ENCODE measurements at places on chromosomes 12 and 14.

DNA sequence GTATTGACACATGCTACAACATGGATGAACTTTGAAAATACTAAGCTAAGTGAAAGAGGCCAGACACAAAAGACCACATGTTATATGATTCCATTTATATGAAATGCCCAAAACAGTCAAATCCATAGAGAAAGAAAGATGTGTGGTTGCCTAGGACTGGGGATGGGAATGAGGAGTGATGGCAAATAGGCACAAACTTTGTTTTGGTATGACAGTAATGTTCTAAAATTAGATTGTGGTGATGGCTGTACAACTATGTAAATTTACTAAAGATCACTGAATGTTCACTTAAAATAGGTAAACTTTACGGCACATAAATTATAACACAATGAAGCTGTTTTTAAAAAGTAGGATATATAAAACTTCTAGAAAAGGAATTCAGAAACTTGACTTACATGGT is 41.7 kb downstream of the PPP1R13B start:
- DNase-seq = no peak

DNA sequence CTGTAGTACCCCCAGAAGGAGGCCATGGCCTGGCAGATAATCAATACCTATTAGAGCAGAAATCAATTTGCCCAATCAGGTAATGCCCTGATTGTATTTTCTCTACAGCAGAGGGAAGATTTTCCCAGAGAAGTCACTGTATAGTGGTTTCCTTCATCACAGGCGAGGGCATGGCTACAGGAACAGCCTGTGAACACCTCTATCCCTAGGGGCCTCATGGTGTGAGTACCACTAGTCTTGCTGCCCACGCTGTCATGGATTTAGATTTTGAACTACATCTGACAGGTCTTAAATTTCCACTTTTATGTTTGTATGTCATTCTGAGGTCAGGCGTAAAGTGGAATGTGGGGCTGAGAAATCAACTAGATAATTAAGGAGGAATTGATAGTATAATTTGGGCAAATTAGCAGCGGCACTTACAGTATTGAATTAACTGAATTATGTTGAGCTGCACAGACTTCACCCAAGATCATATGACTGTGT is 42.4 kb upstream of the STXBP6 start:
- no peak for DNase-seq

- no peak for DNase-seq
Measured at GRCh38 chr12:93938931-93939330, 209.4 kb upstream of the PLXNC1 start.

DNA sequence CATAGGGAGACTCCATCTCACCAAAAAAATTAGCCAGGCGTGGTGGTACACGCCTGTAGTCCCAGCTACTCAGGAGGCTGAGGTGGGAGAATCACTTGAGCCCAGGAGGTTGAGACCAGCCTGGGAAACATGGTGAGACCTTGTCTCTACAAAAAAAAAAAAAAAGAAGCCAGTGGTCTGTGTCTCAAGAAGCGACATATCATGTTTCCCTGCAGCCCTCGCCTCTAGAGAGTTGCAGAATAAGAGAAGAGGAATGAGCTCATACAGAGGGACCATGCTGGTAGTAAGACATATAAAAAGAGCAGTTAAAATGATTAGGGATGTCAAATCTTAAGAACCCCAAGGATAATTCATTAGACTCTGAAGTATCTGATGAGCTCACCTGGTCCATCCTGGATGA is 39.4 kb upstream of the BICDL1 start:
- DNase-seq = no peak

GRCh38 chr12:118033902-118034301 is 17.4 kb downstream of the RFC5 start:
- DNase-seq = no peak

DNA sequence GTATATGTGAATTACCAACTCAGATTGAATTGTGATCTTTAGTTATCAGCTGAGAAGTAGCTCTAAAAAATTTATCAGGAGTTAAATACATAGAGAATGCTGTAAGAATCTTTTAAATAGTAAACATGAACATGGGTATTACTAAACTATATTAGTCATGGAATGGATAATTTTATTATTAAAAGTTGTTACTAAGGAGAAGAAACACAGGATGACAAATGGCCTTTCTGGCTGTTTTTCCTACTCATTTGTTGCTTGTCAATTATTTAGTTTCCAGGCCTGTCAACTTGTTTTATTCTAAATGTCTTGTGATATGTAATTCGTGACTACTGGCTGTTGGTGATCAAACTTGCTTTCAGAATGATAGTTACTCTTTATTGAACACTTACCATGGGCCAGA is 58.7 kb downstream of the KTN1 start:
- no peak for DNase-seq

DNA sequence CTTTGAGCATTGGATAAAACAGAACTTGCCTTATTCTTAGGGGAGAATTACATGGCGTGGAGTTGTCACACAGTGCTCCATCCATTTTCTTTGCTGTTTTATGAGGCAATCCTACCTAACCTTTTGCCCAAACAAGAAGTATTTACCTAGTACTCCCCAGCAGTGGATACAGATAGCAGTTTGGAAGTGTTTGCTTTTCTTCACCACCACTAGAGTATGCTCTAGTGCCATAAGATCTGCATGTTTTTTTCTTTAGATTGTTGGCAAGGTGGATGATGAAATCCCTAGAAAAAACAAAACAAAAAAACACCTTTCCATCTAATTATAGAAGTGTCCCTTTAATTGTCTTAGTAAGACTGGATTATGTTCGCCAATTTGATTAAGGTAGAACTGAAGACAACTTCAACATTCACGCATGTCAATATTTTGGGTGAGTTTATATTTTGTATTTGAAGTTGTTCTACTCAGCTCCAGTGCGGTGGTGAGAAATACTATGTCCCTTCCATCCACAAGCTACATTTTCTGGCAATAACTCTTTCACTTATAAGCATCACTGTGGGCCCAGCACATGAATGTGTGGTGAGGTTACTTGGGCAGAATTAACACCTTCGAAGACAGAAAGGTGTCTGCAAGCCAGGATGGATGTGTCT is 23.6 kb upstream of the TMEM260 start:
- DNase-seq = no peak

DNA sequence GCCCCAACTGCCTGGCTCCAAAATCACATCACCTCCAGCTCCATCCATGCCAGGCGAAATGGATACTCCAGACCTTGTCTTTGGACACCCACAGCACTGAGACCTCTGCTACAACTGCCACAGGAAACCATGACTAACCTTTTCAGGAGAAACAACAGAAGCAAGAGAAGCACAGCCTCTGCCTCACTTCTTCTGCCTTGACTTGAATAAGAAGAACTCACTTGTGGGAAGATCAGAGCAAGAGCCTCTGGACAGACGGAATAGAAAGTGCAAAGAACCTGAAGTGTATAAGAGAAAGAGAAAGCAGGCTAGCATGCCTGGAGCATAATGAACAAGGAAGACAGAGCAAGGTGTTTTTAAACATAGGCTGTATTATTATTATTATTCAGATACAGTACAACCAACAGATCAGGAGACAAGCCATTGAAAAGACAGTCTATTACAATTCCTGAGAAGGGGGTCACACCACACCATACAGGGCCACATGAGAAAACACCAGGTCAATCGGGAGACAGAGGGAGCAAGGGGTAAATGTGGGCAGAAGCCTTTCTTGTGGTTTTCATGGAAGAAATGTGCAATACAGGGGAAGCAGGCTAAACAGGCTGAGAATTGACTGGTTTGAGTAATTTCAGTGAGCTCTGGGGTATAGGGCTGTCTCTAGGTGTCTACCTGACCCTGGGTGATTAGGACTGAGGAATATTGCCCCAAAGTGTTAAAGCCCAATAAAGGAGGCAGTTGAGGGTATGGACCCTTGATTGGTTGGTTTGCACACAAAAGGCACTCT is 7.4 kb upstream of the OR10P1 start:
- DNase-seq = no peak

GRCh38 chr12:56678852-56679251 is 9.2 kb downstream of the PTGES3 start:
- no peak for DNase-seq

DNA sequence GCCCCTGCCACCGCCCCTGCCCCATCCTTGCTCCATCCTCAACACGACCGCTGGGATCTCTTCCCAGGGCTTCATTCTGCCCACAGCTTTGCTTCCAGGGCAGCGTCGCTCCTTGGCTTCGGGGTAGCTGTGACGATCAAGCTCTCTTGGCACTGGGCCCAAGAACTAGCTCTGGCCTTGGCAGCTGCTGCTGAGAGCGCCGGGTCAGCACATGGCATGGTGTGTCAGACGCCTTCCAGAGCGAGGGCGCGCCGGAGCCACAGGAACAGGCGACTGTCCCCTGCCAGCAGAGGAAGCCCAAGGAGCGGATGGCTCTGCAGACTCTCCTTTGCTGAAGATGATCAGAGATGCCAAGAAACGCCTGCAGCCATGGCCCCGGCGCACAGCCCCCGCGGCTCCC is 15.9 kb downstream of the RAB35 start:
- no peak for DNase-seq

DNA sequence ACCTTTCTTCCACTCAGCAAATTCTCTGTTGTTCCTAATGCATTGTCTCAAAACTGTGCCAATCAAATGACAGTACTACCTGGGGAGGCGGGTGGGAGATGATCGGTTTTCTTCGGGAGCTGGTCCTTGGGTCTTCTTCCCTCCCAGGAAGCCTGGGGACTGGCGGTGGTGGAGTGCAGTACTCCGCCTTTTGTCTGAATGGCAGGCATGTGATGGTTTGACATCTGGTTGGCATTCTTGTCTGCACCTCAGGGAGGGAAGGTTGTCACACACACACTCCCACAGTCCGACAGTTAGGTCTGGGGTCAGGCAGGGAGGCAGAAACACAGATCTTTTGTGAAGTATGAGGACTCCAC is 114.8 kb downstream of the SNAPC1 start:
- no peak for DNase-seq

DNA sequence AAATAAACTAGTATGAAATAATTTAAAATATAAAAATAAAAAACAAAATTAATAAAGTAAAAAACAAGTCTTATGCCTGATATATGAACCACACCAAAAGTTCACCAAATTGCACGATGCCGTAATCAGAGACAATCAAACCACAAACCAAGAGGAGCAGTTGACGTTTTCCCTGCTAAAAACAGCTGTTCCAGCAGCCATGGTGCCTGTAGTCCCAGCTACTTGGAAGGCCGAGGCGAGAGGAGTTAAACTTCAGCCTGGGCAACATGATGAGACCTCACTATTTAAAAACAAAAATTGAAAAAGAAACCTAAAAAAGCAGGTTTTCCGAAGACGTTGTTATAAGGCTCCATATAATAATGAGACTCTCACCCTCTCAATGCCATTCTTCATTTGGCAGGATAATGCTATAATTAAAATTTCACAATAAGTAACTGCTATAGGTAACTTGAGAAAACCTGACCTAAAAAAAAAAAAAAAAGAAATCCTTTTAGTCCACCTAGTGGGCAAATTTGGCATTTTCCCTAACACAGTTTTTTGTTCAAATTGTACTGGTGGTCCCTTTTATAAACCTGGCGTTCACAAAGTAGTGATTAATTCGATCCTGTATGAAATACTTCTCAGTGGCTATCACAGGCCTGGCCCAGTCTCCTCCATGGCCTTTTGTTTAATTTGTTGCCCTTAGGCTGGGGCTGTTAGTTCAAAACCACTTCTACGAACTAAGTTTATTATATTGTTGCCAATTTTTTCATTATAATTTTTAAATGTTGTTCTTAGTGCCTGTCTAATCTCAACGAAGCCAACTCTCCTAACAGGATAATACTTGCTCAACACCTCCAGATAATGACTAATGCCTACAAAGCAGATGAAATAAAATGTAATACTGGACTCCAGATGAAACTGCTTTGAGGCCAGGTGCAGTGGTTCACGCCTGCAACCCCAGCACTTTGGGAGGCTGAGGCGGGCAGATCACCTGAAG is 62.1 kb downstream of the TNFAIP2 start:
- peak; percentile 11 for DNase-seq

GRCh38 chr14:102768223-102769048 is 8.8 kb upstream of the TRAF3 start:
- DNase-seq = peak; percentile 25

DNA sequence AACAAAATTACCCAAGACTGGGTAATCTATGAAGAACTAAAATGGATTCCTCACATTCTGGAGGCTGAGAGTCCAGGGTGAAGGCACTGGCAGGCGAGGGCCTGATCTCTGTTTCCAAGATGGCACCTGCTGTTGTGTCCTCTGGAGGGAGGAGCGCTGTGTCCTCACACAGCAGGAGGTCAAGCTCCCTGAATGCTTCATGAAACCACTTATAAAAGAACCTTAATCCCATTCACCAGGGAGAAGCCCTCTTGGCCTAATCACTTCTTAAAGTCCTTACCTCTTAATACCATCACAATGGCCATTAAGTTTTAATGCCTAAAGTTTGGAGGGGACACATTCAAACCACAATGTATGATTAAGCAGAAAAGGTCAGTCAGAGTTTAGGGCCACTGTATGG is 172.4 kb downstream of the EMP1 start:
- DNase-seq = no peak

- DNase-seq = no peak
Measured at GRCh38 chr12:89472508-89472907, 52.1 kb downstream of the GALNT4 start.

DNA sequence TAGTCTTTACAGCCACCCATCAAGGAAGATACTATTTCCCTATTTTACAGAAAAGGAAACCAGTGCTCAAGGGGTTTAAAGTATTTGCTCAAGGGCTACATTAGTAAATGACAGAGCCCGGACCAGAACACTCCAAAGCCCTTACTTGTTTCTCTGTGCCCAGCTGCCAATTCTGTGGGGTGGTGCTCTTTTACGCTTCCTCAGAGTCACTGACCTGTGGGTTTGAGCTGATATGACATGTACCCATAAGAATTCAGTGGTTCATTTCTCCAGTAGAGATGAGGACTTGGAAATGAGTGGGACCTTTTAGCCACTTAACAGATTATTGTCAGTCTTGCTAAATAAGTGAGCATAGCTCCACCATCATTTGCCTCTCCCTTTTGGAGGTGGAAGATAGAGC is 37.4 kb upstream of the NKX2-8 start:
- DNase-seq = no peak

All from CD4-positive, alpha-beta T cell treated with Interleukin-21 for 1 hour (primary cell).